Activated T-cell treated with anti-CD3 and anti-CD28 coated beads, Interleukin-2, amount 50 U/mL, for 1 hour (primary cell): ENCODE measurements at places on chromosomes 3 and 15.

DNA sequence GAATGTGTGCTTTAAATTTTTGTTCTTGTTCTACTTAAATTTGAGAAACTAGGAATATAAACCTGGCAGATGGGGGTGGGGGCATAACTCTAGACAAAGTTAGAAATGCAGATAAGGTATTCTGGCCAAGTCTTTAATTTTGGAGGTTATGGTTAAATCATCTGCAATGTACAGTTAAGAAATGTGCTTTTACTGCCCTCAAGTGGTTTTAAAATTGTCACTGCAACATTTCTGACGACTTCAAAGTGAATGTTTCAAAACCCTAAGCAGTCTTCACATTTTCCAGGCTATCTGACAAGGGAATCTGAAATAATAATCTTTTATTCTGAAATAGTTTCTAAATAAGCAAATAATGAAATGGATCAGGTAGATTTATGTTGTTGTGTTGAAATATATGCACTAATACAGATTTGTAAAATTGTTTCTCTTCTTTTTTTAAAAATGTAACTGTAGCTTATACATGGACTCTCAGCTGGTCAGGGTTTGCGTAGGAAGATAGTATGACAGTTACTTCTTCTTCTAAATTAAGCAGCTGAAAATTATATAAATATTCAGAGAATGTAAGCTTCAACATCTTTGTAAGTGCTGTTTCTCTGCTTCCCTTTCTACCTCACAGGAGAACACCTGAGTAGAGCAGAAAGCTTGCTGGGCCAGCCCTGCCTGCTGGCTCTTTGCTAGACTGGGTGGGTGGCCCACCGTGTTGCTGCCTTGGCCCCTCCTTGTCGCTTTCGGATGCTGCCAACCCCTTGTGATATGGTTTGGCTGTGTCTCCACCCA is 45.0 kb downstream of the SUCNR1 start:
- DNase-seq, result no peak

- DNase-seq, result no peak
Measured at GRCh38 chr3:10226293-10226692, 22.0 kb upstream of the TATDN2 start.

- no peak for DNase-seq
Measured at GRCh38 chr15:55685286-55685685, 57.7 kb downstream of the PRTG start.

DNA sequence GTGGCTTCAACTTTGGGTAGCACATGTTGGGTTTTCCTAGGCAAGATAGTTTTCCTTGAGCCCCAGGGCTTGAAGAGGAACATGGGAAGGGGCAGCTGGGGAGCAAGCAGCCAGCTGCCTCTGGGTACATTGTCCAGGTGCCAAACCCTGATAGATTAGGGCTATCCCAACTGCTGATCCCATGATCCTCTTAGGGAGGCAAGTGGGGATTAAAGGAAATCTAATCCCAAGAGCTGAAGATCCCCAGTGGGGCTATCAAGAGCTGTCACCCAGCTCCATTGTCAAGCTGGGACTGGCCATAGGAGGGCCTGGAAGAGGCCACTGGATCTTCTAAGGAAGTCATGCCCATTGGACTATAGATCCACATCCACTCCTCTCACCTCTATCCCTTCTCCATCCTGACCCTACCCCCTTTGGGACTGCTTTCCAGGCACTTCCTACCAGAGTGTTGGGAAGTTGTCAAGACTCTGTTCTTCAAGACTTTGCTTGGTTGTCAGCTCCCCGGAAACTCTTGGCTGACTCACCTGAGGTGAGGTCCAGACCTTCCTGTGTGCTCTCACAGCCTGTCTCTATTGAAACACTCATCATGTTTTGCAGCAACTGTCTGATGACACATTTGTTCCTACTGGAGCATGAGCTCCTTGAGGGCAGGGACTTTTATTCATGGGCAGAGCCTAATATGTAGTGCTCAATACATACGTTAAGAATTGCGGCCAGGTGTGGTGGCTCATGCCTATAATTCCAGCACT is 5.9 kb downstream of the CAMK2N2 start:
- no peak for DNase-seq

GRCh38 chr3:146313746-146314111 is 62.8 kb upstream of the PLSCR4 start:
- DNase-seq, result no peak

DNA sequence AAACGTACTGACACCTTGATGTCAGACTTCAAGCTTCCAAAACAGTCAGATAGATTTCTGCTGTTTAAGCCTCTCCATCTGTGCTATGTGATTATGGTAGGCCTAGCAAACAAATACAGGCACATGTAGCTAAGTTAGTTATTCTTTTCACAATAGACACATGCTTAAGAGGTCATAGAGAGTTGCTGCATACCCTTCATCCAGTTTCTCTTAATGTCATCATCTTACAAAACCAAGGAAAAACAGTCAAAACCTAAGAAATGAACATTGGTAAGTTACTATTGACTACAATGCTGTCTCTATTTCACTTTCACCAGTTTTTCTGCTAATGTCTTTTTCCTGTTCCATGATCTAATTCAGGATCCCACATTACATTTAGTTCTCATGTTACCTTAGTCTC is 946.8 kb downstream of the TUSC7 start:
- no peak for DNase-seq
